T follicular helper cell (primary cell): ENCODE measurements at places on chromosomes 7 and 10.

DNA sequence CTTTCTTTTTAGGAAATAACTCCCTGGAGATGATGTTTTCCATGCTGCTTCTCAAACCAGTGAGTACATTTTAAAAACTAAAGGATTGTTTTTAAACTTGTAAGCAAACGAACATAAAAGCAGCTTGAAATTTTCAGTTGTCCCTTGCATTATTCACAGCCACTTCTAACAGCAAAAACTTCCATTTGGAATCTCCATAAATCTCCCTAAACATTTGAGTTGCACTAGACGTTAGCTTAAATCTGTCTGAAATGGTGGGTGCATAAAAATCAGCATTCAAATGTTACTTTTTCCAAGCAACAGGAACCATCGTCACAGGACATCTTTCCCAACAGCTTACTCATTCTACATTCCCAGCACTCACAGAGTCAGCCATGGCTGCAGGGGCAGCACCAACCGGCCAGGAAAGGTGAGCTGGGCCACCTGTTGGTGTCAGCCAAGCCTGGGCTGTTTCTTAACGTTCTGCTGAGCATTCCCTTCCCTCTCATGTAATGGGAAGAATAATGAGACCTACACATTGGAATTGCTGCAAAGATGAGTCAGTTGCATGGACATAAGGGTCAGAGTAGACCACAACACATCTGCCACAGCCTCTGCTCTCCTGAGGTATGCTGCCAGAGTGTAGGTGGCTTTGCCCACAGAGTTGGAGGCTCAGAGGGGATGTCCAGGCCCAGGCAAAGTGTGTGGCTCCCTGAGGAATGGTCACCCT lies 163.2 kb downstream of the TNS3 start:
- DNase-seq: no peak

- no peak for DNase-seq
These were observed 13.3 kb downstream of the SLC37A3 start for GRCh38 chr7:140384894-140385545.

DNA sequence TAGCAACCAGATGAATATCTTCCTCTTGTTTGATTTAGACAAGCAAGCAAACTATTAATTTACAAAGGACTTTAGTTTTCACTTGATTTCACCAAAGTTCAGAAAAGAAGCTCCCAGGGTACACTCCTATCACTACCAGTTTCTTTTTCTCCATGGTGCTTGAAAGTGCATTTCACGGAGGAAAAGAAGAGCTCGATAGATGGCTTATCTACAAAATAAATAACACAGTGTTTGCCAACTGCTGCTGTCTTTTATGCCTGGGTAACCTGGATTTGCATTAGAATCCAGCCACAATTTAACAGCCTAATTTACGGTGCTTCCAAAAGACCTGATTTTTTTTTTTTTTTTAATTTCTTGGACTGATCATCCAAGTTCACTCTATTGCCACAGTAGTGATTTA lies 275.7 kb downstream of the GPR37 start:
- DNase-seq: no peak

DNA sequence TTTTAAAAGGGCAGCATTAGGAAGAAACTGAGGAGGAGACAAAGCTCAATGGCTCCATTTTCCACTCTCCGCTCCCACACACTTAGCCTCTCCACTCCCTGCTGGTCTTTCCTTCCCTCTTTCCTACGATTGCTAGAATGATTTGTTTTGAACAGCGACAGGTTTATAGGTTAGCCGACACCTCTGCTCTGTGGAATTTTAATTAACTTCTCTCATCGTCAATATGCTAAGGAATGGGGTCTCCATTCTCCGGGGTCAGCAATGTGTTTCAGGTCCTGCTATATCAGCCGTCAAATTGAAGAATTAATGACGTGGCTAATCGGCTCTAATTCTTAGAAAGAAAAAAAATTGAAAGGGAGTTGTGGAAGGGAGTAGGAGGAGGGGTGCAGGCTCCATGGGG lies 28.9 kb downstream of the FBXW4 start:
- no peak for DNase-seq

DNA sequence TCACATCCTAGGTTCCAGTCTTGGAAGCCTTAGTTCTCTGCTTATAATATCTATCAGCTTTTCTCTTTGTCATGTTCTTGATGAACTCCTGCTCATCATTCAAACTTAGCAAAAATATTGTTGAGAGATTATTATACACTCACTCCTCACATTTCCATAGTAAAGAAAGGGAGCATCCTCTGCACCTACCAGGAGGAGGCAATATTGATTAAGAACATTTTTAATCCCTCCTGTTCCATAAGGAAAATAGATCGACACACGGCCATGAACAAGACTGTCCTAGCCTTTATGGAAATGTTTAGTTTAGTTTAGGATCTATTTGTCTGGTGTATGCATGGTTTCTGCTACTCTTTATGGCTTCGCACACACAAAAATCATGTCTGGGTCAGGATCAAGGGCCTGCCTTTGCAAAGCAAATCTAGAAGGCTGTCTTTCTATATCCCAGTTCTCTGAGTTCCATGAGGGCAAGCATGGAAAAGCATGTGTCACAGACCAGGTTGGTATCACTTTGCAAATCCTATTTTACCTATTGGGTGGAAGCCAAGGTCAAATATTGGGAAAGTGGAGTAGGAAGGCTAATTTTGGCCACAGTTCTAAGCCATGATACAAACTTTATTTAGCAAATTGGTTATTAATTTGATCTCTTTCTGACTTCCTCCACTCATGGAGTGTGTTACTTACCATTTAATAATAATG lies 164.4 kb downstream of the MDFIC start:
- DNase-seq: no peak

DNA sequence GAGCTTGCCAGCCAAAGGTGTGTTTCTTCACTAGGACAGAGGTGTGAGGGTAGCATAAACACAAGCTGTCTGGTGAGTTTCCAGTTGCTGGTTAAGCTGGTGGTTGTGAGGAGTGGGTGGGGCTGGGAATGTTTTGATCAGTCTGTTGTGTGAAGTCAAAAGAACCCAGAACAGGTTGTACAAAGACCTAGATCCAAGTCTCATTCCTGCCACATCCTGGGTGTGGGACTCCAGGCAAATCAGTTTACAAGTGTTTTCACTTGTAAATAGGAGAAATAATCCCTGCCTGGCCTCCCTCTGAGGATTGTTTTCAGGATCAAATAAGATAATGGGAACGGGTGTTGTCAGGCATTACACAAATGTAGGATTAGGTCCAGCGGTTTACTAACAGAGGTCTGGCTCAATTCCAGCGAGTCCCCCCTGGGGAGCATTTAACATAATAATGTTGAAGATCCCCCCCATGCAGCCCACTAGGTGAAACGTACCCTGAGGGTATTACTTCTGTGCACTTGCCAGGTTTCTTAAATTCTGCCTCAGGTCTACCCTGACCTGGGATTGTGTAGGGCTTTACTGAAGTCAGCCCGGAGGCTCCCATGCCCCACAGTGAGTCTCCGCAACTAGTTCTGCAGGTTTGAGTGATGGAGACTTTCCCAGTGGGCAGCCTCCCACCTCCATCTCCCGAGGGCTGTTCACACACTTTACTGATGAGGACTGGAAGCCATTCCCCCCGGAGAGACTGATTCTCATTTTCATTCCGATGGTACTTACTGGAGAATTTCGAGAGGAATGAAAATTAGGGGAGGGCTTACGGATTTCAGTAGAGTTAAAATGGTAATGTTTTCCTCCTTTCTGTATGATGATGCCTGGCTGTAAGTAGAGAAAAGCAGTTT lies 2.7 kb upstream of the FRAT2 start:
- no peak for DNase-seq

DNA sequence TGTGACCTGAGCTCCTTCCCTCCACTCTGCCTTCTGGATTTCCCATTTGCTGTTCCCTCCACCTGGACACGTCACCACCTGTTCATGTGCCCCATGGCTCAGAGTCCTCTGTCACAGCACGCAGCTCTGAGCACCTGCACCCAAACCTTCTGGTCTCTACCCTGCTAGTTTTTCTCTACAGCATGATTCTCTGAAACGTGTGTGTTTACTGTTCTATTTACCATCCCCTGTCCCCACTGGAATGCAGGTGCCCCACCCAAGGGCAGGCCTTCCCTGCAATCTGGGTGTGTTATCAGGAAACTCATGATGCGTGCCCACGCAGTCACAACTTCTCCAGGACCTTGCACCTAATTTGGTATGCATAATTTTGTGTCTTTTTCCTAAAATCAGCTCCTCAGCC lies 284.4 kb upstream of the IGFBP3 start:
- no peak for DNase-seq

- DNase-seq: no peak
These were observed 1277.1 kb downstream of the GATA3 start for GRCh38 chr10:9331583-9332008.

DNA sequence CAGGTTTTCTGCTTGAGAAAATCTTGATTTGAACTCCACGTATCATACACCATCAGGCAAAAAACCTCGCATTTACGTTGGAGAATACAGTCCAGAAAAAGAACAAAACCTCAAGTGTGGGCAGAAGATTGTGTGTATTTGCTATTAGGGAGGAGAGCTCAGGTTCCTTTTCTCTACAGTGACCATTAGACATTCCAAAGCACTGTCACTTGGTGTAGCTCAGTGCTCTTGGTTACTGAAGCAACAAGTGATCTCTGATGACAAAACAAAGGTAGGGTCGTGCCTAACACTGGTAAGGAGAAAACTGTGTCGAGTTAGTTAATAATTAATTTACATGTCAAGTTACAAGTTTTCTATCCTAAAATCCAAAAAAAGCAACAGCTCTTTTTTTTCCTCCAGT lies 72.6 kb downstream of the C1GALT1 start:
- DNase-seq: no peak

- no peak for DNase-seq
These were observed 10.9 kb downstream of the CALML5 start for GRCh38 chr10:5488272-5489161.

- DNase-seq: no peak
These were observed 646.0 kb downstream of the PARD3 start for GRCh38 chr10:34169131-34169530.

GRCh38 chr10:69403066-69403465 lies 13.7 kb downstream of the TACR2 start:
- DNase-seq: no peak

DNA sequence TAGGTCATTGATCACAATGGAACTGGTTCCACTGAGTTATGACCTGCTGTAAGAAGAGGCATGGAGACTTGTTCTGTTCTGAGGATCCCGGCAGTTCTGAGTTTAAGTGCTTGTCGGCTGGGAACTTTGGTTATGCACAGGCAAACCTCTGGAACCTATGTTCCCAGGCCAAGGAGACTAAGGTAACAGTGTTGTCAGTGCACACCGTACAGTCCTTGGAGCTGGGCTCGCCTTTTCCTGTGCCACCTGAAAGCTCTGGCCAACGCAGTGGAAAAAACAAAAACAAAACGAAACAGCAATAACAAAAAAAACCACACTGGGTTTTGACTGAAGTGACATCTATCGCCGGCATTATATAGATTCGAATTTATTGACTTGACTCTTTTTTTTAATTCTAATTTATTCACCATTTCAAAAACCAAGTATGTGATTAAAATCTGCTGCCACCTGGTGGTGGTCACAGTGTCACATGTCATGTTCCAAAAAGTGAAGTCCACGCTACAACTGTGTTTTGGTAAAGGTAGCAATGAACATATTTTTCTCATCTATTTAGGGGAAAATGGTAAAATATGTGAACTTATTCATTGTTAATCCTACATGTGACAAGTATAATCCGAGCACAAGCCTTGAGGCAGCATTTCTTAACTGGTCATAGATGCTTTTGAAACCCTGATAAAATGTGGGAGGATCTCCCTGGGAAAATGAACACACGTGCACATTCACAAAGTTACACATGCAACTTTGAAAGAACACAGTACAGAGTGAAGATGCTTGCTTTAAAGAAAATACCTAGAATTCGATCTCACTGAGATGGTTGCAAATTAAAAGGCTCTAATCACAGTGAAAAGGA lies 113.8 kb upstream of the PPP2R2D start:
- DNase-seq: no peak

DNA sequence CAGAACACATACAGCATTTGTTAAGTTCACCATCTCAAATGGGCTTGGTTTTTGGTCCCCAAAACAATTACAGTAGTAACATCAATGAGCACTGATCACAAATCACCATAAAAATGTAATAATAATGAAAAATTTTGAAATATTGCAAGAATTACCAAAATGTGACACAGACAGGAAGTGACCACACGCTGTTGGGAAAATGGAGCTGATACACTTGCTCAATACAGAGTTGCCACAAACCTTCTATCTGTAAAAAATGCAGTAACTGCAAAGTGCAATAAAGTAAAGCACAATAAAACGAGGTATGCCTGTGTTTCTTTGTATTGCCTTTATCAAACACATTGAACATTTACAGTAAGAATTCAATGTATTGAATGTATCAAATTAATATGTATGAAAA lies 262.7 kb downstream of the CTNNA3 start:
- DNase-seq: no peak

DNA sequence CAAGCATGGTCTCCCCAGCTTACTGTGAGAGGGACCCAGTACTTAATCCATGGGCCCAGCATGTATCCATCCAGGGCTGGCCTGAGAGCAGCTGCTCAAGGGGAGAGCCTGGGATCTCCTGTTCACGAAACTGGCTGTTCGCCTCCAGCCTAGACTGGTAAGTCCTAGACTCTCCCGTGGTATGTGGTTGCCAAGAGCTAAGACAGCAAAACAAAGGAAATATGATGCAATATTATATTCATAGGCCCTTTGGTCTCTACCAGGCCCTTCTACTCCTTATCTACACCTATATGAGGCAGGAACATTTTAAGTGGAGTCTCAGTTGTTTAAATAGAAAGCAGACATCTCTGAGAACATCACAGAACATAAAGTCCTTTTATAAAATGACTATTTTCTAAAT lies 28.9 kb upstream of the STK17A start:
- no peak for DNase-seq

GRCh38 chr7:82291931-82292330 lies 151.6 kb downstream of the CACNA2D1 start:
- no peak for DNase-seq

DNA sequence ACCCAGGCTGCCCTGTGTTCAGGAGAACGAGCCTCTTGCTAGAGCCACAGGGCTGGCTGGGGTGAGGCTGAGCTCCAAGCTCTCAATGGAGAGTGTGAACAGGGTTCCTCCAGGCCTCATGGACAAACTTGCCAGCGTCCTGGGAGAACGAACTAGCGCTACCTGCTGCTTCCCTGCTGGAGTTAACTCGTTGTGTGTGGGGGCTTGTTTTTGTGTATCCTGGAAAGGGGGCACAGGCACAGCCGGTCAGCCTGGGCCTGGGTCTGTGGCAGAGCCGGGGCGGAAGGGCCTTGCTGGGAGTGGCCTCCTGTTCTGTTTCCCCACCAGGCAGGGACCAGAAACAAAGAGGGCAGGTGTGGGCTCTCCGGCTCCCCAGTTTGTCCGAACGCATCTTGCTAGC lies 259.2 kb downstream of the DNAJB6 start:
- DNase-seq: no peak
